ENCODE measurements at places on chromosomes 3 and 15.

GRCh38 chr3:61583890-61584875 lies 22.8 kb downstream of the PTPRG start:
- DNase-seq, result no peak

DNA sequence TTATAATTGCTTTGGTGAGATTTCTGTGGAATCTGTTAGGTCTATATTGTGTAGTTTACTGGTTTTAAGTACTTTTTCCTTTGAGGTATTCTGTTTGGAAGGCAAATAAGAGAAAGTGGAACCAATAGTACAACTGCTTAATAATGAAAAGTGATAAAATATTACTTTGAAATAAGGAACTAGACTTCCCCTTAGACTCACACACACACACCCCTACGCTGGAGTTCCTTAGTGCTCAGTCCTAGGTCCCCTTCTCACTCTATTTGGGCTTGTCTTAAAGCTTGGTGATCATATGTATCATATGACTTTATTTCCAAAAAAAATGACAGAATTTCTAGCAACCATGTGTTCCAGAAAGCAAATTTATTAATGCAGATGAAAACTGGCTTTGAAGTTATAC lies 494.0 kb upstream of the TGFBR2 start:
- DNase-seq, result no peak

DNA sequence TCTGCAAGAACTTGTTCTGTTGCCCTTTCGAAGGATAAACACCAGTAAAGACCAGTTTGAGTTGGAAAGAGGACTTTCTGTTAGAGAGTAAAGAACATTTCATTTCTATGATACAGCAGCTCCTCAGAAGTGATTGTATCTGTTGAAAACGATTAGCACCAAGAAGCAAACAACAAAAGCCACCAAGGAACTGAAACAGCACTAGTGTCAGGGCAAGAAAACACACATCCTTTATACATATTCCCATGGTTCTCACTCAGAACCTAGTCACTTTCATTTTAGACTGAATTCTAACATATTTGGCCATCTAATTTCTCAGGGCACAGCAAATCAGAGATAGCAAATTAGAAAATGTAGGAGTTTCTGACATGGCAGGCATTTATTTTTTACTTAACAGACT lies 116.1 kb downstream of the ATP1B3 start:
- DNase-seq, result no peak

DNA sequence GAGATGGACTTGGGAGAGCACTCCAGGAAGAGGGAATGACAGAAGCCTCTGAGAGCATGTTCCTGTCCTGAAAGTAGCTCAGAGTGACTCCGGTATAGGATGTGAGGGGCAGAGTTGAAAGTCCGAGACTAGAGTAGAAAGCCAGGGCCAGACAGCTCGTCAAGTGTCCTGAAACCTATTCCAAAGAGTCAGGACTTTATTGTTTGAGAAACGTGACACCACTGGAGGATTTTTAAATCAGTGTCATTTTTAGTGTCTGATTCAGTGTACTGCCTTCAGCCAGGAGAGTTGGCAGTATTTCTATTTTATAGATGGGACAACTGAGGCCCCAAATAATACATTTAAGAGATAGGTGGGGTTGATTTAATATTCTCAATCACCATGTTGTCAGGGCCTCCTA lies 1.6 kb upstream of the RBMS3 start:
- no peak for DNase-seq

DNA sequence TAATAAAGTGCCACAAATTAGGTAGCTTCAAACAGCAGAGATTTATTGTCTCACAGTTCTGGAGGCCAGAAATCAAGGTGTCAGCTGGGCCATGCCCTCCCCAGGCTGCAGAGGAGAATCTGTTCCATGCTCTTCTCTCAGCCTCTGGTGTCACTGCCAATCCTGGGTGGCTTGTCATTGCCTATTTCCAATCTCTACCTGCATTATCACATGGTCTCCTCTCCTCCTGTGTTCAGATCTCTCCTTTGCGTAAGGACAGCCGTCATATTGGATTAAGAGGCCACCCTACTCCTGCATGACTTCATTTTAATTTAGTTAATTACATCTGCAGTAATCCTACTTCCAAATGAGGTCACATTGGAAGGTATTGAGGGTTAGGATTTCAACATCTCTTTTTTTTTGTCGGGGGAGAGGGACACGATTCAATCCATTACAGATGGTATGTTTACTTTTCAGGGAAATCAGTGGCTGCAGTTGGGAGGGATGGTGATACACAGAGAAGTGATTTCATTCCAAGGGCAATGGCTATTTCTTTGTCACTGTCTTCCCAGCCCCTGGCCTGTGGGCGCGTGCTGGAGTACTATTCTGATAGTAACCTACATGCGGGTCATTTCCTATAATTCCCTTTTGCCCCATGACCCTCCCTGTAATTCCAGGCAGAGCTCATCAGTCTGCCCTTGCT lies 169.4 kb downstream of the MINAR1 start:
- DNase-seq, result no peak
